H9 (cell line): ENCODE measurements at places on chromosomes 2 and 18. TPM values are rescaled to one million over a fixed set of nuclear protein-coding genes. Genes with fewer than 3 reads are reported as not detected.

Gene METTL8
- 40.9 and 44.7 TPM in 2 replicates for total RNA-seq

Gene ARHGEF4
- 12.5 and 12.6 TPM in 2 replicates for total RNA-seq

Gene STPG4
- 0.13 and 0.42 TPM in 2 replicates for total RNA-seq

DNA sequence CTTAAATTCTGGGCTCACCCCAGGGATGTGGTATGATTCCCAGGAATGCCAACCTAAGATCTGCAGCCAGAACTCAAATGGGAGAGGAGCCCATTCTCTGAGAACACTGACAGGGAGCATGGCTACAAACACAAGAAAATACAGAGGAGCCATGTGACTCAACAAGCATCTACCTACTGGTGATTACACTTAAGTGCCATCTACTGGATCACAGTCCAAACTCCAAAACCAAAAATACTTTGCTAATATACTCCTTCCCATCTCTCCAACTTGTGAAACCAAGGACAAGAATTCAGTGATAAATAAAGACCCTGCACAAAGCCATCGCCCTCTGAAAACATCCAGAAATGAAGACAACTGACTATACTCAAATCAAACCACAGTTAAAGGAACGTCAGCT lies 116.9 kb downstream of the NR4A2 start:
- DNase-seq = no peak

DNA sequence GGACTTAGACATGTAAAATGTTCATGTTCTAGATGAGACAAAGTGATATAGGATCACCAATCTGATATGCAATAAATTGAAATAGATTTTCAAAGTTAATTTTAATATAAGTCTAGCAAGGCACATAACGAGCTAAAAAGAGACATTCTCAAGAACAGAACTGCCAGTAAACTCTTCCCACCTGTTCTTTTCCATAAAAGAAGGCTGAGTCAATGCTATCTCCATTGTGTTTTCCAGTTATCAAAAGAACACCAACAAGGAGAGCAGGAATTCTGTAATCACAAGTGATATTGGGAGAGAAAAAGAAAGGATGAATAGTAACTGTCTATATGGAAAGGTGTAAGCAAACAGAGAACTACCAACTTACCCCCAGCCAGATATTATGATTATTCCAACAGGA lies 25.6 kb downstream of the GPR155 start:
- no peak for DNase-seq

DNA sequence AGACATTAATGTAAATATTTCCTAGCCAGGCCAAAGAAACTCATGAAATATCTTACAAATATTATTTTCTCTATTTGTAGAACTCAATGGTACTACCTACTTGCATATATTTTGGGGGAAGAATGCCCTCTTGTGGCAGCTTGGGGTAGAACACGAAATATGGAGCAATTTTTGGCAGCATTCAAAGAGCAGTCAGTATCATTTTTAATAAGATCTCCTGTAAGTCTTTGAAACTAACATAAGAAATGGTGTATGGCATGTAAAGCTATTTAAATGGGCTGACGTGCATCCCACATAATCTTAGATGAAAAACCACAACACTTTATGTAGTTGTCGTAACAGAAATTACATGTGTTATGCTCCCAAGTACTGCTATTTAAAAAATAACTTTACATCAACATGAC lies 62.3 kb upstream of the CCDC195 start:
- peak; percentile 37 for DNase-seq

Gene GCG
- not detected in 2 replicates for total RNA-seq

Gene KCMF1
- 110 and 113 TPM in 2 replicates for total RNA-seq

DNA sequence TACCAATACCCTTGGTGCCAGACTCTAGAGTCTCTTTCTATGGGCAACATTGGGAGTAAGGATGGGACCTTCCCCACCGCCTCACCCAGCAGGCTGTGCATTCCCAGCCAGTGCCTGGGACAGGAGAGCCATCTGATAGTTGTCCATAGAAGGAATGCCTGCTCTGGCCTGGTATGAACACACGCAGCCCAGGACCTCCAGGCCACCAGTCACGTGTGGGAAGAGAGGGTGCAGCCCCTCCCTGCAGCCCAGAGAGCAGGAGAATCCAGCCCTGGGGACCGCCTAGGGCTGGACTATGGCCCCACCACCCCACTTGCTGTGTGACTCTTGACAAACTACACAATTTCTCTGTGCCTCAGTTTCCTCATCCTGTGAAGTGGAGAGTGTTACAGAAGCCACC lies 52.5 kb upstream of the ID2 start:
- no peak for DNase-seq

Gene UGT1A7
- total RNA-seq = not detected in 2 replicates

DNA sequence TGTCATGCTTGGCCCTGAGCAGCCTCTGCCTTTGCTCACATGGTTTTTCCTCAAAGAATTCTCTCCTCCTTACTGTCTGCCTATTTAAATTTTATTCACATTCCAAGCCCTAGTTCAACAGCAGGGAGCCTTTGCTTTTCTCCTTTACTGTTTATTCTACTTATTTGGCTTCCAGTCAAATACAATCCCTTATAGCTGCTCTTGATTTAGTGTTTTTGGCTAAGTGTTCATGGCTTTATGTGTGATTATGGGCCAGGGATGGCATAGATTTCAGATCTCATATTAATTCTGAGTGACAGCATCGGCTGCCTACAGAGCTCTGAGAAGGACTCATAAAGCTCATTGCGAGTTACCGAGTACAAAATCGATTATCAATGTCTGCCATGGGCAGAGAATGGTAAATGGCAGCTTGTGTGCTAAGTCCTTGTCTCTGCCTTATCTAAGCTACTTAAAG lies 106.7 kb downstream of the METTL8 start:
- no peak for DNase-seq
